NCI-H2227 treated with DMSO at 0.1 percent for 48 hours (cell line): ENCODE measurements at places on chromosomes 12 and 14.

GRCh38 chr14:71536015-71536740 is 396.1 kb upstream of the RGS6 start:
- DNase-seq: no peak

DNA sequence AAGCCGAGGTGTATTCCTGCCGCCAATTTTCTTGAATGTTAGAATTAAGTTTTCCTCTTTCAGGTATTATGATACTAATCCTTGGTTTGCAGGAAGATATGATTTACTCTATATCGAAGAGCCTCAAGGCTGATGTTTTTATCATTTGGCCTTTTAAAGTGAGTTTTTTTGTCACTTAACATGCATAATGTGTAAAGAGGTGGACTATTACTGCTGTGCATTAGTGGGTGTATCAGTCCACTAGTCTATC is 11.1 kb upstream of the TMPO start:
- no peak for DNase-seq

GRCh38 chr12:124698211-124698997 is 131.0 kb upstream of the NCOR2 start:
- no peak for DNase-seq

DNA sequence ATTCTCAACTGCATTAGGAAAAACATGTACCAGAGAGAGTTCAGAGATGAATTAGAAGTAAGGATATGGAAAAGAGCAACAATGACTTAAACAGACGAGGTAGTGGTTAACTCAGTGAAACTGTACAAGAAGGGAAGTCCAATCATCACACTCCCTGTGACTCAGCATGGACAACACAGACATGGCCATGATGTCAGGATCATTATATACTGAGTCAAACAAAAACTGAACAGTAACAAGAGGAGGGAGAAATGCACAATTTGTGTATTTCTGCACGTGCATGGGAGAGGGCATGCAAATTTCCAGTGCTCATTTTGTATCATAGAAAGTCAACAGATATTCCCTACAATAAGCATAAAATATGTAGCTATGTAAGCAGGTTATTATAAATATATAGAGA is 1037.8 kb downstream of the BCL11B start:
- DNase-seq: no peak

DNA sequence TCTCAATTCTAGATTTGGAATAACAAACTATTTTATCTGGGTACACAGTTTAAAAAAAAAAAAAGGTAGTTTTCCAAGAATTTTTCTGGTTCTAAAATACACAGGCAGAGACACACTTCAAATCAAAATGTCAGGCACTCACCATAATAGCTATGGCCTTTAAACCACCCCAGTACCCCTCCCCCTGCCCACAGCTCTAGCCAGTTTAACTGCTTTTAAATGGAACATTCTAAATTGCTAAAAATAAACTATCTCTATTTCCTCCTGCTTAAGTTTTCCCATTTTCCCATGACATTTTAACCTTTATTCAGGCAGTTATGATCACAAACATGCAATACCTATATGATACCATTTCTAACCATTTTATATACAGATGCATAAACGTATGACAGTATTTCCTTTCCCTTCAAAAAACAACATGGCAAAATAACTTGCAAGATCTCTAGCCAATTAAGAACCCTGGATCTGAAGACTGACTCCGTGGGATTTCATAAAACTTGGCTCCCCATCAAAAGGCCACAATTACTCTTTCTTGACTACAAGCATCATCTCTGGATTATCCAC is 46.3 kb downstream of the PPP2R5E start:
- no peak for DNase-seq

- no peak for DNase-seq
Observed at GRCh38 chr12:84201976-84202375, 710.6 kb downstream of the SLC6A15 start.

GRCh38 chr12:79961411-79961810 is 26.5 kb upstream of the PPP1R12A start:
- DNase-seq: no peak

- no peak for DNase-seq
Observed at GRCh38 chr12:47408171-47408871, 297.5 kb downstream of the RPAP3 start.

DNA sequence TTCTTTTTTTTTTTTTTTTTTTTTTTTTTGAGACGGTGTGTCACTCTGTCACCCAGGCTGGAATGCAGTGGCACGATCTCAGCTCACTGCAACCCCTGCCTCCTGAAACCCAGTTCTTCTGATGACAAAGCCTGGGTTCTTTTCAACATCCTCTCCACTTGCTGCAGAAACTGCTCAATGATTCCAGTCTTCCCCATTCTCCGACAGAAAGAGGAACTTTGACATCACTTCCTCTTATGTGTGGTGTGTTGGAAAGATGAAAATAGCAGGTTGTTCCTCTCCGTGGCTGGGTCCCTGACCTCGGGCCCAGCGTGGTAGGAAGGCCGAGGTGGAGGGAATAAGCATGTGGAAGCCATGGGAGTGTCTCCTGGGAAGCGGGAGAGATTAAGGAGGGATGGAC is 198.4 kb downstream of the PHETA1 start:
- DNase-seq: no peak

DNA sequence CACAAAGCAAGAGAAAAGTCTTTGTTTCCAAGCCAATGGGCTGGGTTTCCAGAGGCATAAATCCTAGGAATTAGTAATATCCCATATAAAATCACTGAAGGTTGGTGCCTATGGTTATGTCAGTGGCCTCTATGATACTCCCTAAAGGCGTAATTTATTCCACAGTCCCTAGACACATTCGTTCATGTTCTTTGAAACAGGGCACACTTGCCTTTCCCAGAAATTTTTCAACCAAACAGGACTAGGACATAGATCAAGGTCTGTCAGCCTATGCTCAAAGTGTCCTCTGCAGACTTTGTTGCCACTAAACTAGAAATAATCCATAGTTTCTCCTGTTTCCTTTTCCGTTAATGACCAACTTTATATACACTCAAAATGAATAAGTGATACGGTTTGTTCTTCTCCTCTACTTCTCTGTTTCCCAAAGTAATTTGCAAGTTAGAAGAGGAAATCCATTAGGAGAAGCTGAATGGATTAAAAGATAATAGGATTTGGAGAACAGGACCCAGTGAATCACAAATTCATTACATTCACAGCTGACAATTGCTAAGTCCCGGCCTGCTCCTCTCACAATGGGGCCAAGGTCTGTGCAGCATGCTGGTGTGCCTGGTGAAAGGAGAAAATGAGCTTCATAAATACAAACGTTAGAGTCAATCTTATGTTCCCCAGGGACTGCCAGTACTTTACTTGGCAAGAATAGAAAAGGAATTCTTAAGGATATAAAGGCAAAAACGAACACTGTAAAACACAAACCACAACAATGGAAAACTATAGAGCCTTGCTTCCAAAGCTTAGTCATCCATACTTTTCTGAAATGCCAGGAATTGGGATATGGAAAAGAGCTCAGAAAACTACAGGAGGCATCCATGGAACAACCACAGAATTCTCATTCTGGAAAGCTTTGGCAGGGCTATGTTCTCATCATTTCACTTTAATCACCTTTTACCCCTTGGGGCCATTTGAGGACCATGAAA is 966.2 kb downstream of the NRXN3 start:
- no peak for DNase-seq

DNA sequence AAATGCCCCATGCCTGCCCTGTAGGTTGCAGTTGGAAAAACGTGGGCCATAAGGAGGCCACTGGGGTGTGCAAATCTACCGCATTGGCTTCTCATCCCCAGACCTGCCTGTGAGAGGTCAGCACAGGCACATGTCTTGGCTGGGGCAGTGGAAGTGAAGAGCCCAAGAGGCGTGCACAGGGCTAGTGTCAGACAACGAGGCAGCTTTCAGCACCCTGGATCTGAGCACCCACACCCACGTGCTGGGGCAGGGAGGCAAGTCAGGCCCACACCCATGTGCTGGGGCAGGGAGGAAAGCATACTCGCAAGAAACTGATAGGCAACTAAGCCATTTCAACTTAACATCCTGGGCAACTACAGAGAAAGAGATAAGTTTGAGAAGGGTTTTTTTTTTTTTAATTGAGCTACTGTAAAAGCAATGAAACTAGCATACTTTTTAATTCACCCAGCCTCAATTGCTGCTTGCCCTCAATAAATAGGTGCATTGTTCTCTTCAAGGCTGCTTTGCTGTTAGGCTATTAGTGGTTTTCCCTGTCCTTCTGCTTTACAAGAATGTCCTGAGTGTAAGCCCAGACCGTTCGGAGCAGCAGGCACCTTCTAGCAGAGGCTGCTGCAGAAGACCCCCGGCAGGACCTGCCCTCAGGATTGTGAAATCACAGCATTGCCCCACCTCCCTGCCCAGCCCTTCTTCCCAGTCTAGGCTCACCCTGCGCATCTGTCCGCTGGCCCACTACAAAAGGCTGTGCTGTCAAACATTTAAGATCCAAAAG is 355.3 kb upstream of the FKBP4 start:
- DNase-seq: no peak

DNA sequence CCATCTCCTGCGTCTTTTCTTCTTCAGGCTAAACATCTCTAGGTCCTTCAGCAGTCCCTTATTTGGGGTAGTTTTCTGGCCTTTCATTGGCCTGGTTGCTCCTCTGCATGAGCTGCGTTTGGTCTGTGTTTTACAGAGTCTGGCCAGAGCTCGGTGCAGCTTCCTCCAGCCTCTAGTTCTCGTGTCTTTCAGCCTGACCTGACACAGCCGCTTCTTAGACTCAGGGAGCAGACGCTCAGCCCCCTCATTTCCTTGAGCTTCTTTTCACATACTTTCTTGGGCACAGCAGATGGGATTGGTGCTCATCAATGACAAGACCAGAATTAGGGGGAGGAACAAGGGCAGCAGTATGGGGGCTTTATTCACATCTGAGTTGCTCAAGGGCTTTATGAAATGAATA is 13.6 kb upstream of the GSG1 start:
- no peak for DNase-seq

GRCh38 chr14:24389226-24389848 is 9.5 kb upstream of the NYNRIN start:
- DNase-seq: no peak

GRCh38 chr12:22709292-22709691 is 84.3 kb downstream of the ETNK1 start:
- peak; percentile 31 for DNase-seq

- DNase-seq: no peak
Observed at GRCh38 chr14:24353559-24354481, 14.0 kb upstream of the RIPK3 start.

DNA sequence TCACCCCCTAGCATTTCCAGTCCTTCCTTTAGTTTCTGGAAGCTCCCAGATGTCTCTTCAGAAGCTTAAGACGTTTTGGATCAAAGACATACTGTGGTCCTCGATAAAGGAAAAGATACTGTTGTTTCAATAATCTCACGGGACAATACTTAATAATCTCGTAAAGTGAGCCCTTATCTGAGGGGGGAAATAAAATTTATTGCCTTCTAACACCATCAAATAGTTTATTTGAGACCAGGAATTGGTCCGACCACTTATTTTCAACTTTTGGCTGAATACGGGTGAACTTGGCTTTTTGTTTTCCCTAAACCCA is 640 bp upstream of the G2E3 start:
- DNase-seq: no peak

DNA sequence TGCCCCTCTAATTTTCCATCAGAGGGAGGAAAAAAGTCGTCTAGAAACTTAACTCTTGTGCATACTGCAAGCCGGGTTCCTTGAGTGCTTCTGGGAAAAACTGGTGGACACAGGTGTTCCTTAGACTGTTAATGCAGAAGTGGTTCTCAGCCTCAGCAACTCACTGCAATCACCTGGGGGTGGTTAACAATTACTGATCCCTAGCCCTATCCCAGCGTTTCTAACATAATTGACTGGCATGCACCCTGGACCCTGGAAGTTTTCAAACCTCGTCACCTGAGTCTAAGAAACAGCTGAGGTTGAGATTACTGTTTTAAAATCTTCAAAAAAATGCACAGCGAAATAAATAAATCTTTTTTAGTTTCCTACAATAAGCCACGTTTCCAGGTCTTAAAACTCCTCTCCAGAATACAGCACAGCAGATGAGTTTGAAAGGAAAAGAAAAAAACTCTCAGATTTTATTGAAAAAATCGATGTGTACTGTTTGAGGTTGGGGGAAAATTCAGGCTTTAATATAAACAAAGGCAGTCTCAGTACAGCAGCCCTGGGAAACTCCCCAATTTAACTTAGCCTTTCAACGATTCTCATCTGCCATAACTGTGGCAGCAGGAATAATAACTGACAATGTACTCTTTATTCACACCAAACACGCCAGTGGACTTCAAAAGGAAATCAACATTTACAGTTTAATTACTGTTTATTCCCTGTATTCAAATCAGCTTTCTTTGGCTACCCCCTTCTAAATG is 45.4 kb downstream of the PHLDA1 start:
- DNase-seq: no peak
